T-cell (primary cell): ENCODE measurements at places on chromosomes 2 and 18. TPM values are rescaled to one million over a fixed set of nuclear protein-coding genes. Genes with fewer than 3 reads are reported as not detected.

TPO gene
- not detected for total RNA-seq

FOXD4L1 gene
- total RNA-seq, result 0.36 TPM

COL4A4 gene
- total RNA-seq, result 0.12 TPM

ZFP36L2 gene
- 356 TPM for total RNA-seq

IL36A gene
- total RNA-seq, result 0.59 TPM

SLC39A10 gene
- 81.7 TPM for total RNA-seq

HTR2B gene
- total RNA-seq, result not detected

MROH2A gene
- not detected for total RNA-seq

PUM2 gene
- 128 TPM for total RNA-seq

MBP gene
- 152 TPM for total RNA-seq

LINC00305 gene
- total RNA-seq, result not detected

LAPTM4A gene
- total RNA-seq, result 38.8 TPM

GRCh38 chr2:239394978-239395377 is 5.8 kb downstream of the HDAC4 start:
- no peak for DNase-seq

DNA sequence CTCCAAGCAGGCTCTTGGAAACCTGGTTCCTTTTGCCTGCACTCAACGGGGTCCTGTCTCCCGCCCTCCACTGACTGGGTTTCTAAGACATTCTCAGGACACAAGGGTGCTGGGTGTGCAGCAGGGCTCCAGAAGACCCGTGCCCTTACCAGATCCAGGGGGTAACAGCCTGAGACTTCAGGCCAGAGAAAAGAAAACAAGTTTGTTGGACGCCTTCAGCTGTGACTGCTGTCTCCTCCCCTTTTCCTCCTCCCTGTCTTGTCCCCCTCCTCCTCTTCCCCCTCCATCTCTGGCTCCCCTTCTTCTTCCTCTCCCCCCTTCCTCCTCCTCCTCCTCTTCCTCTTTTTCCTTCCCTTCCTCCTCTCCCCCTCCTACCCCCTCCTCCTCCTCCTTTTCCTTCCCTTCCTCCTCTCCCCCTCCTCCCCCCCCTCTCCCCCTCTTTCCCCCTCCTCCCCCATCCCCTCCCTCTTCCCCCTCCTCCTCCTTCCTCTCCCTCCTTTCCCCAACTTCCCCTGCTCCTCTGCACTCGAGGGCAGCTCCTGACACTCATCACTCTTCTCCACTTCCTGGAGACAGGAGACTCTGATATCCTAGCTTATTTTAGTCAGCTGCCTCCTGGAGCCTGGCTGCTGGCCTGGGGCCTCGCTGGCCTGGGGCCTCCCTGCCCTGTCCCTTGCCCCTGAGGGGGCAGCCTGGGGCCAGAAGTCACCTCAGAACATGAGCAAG is 12.4 kb downstream of the ADRA2B start:
- no peak for DNase-seq

- no peak for DNase-seq
Measured at GRCh38 chr2:205948883-205949282, 137.1 kb downstream of the INO80D start.

- DNase-seq, result peak; percentile 80
Measured at GRCh38 chr2:74002505-74003421, 18.1 kb downstream of the TET3 start.

- DNase-seq, result no peak
Measured at GRCh38 chr18:23859466-23860336, 154.9 kb upstream of the TTC39C start.

- DNase-seq, result no peak
Measured at GRCh38 chr2:98601532-98602132, 6.7 kb downstream of the COA5 start.

- DNase-seq, result no peak
Measured at GRCh38 chr18:11672846-11673454, 16.1 kb upstream of the GNAL start.

- no peak for DNase-seq
Measured at GRCh38 chr2:114642988-114643553, 200.6 kb downstream of the DPP10 start.

GRCh38 chr18:46632401-46633071 is 24.5 kb downstream of the LOXHD1 start:
- DNase-seq, result no peak

DNA sequence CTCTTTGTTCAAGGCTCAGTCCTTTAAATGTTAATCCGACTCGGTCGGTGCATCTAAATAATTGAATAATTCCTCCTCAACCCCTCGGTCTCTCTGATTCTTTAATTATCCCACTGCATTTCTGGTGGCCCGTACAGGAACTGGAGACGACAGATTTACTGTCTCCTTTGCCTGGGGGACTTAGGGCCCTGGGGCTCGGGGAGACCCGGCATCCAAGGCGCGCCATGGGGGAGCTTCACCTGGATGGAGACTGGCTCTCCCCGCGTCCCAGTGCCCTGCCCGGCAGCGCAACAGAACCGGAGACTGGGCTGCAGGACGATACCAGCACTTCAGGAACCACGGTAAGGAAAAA is 47.7 kb upstream of the SELENOI start:
- no peak for DNase-seq

DNA sequence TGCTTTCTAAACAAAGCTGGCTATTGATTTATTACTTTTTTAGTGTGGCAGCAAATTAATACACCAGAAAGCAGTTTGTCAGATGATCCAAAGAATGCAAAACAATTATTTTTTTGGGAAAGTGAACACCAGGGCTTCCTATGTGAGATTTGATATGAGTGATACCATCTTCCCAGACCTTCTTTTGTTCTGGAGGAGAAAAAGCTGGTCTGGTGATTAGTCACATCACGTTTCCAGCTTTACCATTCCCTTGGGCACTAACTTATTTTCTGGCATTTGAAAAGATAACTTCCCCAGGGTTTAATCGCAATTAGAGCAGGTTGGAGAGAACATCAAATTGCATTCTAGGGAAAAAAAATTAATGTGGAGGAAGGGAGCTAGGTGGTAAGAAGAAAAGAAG is 182.9 kb upstream of the TANK start:
- DNase-seq, result no peak

GRCh38 chr2:39739386-39739785 is 39.7 kb downstream of the THUMPD2 start:
- no peak for DNase-seq

DNA sequence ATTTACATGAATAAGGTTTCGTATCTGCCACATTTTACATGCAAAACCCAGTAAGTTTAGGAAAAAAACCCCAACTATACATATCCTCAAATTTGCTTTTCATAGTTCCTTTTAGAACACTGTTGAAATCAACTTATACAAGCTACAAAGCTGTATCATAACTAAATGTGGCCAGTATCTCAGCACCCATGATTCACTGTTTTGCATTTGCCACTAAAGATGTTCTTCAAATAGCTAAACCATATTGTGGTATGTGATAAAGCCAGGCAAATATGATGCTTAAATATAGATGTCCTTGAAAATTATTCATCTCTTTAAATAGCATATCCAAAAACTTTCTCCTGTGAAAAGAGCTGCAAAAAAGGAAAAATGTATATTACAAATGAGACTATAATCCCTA is 29.9 kb downstream of the ROCK2 start:
- no peak for DNase-seq

DNA sequence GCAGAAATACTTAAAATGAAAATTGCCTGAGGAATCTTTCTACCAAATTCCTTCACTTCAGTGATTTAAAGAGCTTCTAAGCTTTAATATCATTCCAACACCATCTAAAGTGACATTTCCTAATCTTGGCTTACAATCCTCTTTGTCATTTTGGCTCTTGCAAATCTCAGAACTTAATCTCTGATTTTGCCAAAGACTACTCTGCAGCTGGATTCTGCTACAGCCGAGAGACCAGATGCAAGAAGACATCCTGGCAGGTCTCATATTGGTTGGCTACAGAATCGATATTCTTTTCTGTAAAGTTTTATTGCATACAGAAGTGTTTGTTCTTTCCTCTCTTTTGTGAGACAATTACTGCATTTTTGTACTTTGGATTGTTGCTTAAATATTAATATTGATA is 716.5 kb upstream of the LRATD1 start:
- DNase-seq, result no peak

- no peak for DNase-seq
Measured at GRCh38 chr2:192007581-192008228, 160.8 kb upstream of the CAVIN2 start.

- DNase-seq, result no peak
Measured at GRCh38 chr2:221468317-221468716, 103.8 kb downstream of the EPHA4 start.

DNA sequence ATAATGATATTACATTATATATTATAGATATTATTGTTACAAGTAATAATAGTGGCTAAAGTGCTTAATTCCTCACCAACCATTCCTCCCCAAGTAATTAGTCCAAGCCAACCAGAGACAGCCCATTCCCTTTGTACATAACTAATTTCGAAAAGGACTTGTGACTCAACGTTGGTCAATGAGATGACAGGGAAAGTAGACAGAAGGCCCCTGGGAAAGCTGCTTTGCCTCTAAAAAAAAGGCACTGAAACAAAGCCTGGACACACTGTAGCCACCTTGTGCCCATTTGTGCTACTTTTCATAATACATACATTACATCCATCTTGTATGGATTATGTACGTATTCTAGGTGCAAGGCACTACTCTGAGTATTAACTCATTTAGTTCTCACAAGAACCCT is 28.8 kb downstream of the COLEC12 start:
- DNase-seq, result no peak

DNA sequence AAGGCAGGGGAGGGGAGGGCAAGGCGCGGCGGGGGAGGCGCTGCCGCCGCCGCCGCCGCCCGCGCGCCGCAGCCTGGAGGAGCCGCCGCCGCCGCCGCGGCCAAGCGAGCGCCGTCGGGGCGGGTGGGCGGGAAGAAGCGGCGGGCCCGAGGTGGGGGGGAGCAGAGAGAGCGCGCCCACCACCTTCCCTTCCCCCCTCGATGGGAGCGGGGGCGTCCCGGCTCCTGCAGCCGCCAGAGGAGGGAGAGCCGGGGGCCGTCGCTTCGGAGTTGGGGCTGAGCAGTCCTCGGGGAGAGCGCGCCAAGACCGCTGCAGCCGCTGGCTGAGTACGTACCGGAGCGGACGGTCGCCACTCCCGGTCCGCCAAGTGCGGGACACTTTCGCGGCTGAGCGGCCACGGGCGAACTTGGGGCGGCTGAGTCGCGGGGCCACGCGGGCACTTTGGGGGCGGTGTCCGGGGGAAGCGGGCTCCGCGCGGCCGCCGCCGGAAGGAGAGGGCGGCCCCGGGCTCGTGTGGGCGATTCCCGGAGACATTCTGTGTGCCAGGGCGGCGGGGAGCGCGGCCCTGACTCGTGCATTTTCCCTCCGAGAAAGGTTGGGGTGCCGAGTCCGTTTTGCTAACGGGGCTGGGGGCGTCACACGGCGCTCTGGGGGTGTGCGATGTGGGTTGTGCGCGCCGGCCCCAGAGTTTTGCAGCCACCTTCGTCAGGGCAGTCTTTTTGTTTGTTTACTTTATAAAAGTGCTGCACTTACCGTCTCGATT is at the start of gene NAB1:
Gene NAB1, plus strand, starts transcription at position 49 of the 763 bp plus-strand sequence. CDS start 10,094 bp downstream, outside the sequence.
- DNase-seq, result peak; percentile 37

GRCh38 chr2:101340141-101340551 is 31.6 kb upstream of the RNF149 start:
- no peak for DNase-seq

GRCh38 chr2:232333361-232334135 is 45.0 kb upstream of the ALPP start:
- no peak for DNase-seq

GRCh38 chr2:79275863-79276262 is 116.3 kb upstream of the REG3A start:
- no peak for DNase-seq

GRCh38 chr2:120628248-120628647 is 107.4 kb upstream of the GLI2 start:
- no peak for DNase-seq

DNA sequence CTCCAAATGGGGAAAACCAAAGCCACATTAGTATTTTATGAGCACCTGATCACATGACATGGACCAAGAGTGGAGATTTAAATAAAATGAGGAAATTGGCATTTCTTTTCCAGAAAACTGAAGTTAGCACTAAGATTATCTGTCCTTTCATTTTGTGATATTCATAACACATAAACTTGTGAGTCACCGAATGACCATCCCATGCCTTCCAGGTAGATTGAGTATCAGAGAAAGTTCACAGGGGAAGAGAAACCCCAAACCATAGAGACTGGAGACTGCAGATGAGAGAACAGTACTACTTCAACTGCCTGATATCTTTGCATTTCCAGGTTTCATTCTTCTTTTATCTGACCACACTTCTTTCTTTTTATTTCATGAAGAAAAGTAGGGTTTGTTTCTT is 176.3 kb upstream of the LRP1B start:
- DNase-seq, result no peak

GRCh38 chr2:206799083-206799482 is 33.7 kb downstream of the FASTKD2 start:
- no peak for DNase-seq

DNA sequence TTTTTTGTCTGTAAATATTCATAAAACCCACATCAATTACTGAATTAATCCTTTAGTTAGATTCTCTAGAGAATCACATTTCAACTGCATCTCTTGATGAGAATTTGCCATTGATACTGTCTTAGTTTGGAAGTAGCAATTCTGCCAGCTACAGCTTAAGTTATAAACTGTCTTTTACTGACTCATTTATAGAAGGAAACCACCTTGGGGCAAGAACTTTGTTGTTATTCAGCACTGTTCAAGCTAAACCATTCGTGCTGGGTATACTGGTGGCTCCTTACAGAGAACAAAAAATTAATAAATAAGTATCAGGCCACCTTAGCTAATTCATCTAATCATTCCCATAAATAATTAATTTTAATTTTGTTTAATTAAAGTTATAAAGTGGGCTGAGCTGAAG is 1082.6 kb upstream of the CELF4 start:
- no peak for DNase-seq

DNA sequence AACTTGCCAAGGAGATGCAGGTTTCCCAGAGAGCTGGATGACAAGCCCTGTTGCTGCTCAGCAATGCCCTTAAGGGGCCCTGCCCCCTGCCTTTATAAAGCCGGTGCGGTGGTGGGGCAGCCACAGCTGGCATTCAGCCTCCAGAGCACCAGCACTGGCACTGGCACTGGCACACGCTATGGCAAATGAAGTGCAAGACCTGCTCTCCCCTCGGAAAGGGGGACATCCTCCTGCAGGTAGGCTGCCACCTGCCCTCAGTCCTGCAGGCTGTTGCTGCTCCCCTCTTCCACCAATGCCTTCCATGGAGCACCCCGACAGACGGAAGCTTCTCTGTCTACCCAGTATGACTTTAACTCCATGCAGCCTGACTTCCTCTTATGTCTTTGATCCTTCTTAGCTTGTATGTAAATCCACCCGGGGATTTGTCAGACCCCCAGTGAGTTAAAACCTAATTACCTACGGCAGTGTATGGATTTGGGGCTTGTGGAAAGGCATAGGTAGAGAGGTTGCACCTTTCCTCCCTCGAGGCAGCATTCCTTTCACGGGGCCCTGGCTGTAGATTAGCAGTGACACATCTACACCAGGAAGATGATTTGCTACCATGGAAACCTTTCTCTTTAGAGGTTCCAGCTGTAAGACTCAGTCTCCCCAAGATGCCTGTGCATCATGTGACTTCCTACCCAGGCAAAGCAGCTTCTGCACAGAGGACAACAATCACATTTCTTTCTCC is at the start of gene DAPL1:
Gene DAPL1, plus strand, starts transcription at position 123 of the 730 bp plus-strand sequence. Its CDS starts 56 bp downstream, at position 179.
- DNase-seq, result no peak
